Stimulated activated CD4-positive, alpha-beta T cell treated with anti-CD3 and anti-CD28 coated beads, Interleukin-2, amount 100 ng/mL, for 48 hours (primary cell): ENCODE measurements at places on chromosomes 11 and 22.

GRCh38 chr11:120184371-120184945, 26.4 kb upstream of the OAF start:
- no peak for DNase-seq

- DNase-seq: no peak
Measured at GRCh38 chr11:33549483-33549882, 151.1 kb downstream of the C11orf91 start.

GRCh38 chr22:41271787-41272186, 14.2 kb downstream of the RANGAP1 start:
- no peak for DNase-seq

DNA sequence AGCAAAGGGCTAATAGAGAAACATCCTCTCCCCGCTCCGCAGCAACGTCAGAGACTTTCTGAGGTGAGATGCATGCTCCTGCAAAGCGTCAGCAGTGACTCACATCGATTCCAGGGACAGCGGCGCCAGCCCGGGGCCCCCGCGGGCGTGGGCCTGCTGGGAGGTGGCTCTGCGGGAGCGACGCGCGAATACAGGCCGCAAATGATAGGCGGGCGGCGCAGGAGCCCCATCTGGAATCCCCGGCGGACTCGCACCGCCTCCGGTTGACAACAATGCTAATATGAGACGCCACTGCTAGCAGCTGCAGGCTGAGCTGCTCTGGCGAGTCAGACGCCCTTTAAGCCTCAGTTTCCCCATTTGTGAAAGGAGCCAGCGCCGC, 557 bp downstream of the RANGAP1 start:
- peak; percentile 81 for DNase-seq

DNA sequence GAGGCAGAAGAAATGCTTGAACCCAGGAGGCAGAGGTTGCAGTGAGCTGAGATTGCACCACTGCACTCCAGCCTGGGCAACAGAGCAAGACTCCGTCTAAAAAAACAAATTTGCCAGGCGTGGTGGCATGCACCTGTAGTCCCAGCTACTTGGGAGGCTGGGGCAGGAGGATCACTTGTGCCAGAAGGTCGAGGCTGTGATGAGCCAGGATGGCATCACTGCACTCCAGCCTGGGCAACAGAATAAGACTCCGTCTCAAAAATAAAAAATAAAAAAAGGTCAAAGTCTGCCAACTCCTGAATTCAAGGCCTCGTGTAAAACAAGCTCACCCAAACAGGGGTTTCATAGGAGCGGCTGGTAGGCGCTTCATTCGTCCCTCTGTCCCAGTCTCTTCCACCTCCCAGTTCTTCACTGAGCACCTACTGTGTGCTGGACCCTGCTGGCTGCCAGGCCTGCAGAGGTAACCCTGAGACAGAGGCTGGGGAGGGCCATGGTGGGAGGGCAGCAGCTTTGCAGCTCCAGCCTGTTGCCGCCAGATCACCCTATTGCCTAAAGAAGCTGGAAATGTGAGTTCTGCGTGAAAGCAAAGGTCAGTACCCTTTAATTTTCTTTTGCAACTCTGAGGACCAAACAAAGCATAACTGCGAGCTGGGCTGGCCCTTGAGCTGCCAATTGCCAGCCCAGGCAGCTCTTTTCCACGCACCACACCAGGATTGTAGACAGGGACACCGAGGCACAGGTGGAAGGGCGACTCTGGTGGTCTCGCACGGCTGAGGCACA, 15.3 kb downstream of the RPL3 start:
- DNase-seq: no peak

DNA sequence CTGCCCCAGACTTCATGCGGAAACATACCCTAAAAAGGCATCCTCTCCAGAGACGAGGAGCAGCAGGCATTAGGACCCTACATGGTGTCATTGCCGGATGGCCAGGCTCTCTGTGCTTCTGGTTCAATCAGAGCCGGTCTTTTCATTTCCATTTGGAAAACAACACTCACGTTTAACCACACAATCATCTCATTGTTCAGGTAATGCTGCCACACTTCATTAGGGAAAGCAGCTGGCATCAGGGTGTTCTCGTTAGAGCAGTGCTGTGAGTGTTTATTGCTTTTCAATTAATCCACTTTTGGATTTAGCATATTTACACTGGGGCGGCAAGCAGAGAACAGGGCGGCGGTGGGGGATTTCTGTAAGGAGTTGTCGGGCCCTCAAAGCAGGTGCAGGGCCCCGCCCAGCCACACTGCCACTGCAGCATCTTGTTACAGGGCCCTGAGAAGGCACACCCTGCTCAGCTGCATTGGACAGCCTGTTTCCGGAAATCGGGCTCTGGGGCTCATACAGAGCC, 338.6 kb downstream of the SHANK2 start:
- DNase-seq: no peak
